ENCODE measurements at places on chromosomes 12 and 14.

GRCh38 chr14:50407111-50407812 is 10.6 kb upstream of the CDKL1 start:
- DNase-seq = no peak

GRCh38 chr12:9114946-9115345 is 773 bp downstream of the A2M start:
- no peak for DNase-seq

DNA sequence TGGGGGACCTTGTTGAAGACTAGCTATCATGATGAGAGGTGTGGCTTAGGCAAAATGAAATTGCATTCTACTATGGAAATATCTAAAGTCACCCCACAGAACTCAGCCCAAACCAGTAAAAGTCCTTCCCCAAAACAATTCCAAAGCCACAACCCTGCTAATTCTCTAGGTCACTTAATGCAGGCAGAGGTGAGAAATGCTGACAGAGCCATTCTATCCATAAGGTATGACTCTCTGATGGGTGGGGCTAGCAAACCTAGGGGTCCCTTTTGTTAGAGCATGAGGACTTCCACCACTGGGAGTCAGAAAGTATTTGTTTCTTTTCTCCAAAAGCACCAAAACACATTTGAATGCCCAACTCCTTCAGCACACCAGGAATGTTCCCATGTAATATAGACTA is 12.7 kb upstream of the BMP4 start:
- DNase-seq = no peak

DNA sequence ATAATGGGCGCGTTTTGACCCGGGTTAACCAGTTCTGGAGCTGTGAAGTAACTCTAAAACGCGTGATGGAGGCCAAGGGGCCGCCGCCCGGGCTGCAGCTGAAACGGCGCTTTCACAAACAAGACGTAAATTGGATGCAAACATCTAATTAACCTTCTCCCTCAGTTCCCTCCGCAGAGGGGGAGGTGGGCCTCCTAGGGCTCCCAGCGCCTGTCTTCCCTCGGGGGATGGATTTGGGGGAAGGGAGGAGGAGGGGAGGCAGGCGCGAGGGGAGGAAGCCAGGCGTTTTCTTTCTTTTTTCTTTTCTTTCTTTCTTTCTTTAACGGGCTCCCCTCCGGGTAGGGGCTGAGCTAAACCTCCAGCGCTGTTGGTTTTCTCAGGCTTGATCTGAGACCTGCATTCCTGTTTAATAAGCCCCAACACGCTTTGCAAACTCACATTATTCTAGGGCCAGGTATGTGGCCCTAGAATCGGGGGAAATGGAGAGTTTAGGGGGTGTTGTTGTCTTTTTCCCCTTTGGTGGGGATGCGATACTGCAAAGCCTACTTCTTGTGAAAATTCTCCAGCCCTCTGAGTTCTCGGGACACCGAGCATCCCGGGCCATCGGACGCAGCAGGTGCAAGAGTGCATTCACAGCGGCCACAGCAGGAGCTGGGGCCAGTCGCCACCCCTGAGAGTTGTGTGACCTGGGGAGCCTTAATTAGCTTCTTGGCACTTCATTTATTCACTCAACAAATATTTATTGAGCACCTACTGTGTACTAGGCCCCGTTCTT is 43.6 kb upstream of the LHX5 start:
- DNase-seq = no peak

GRCh38 chr14:99359906-99360305 is 87.9 kb upstream of the BCL11B start:
- DNase-seq = no peak

GRCh38 chr12:10632226-10632625 is 18.8 kb upstream of the MAGOHB start:
- no peak for DNase-seq

DNA sequence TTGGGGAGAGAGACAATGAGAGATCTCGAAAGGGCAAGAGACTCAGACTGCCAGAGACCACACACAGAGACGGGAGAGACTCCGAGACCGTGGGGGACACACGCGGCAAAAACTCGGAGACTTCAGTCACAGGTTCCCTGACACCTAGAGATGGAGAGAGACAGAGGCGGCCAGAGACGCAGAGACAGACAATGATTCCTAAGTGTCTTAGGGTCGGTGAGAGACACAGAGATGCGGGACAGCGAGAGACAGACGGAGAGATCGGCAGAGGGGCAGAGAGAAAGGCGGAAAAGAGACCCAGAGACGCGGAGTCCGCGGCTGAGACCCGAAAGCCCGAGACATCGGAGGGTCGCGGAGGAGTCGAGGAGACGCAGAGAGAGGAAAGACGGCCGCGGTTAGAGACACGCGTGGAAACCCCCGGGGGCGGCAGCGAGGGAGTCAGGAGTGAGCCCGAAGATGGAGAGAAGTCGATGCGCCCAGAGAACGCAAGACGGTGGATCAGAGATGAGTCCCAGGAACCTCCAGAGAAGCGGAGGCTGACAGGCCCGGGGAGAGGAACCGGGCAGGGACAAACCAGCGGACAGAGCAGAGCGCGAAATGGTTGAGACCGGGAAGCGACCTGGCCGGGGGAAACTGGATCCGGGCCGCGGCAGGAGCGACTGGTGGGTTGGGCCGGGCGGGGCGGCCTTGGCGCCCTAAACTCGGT is 7.8 kb downstream of the LHX5 start:
- DNase-seq = no peak

Measured in AG09319 (cell line).